ENCODE measurements at places on chromosomes 7 and 10.

- no peak for DNase-seq
Measured at GRCh38 chr7:155310425-155311114, 12.9 kb downstream of the INSIG1 start.

DNA sequence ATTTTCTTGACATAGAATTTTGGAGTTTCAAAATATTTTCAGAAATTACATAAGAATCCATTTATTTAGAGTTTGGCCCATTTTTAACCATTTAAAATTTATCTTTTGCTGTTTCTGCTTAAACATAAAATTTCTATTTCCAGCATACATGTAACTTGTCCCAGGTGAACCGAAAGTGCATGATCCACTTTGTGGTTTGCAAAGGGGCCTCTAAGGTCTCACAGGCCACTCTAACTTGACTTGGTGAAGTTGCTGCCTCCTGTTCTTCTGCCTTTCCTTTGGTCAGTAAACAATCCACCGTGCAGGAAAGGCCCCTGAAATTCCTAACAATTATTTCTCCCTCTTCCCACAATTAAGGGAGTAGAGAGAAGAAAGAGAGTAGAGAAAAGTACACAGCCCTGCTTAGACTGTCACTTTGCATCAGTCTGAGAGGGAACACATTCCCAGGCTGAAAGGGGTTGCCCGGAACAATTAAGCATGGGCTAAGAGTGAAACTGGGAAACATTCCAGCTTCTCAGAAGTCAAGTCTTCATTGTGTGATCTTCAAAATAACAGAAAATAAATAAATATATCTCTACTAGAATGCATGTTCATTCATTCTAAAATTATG, 79.5 kb upstream of the SEMA3A start:
- no peak for DNase-seq

GRCh38 chr10:69866688-69867461, 65.2 kb downstream of the COL13A1 start:
- no peak for DNase-seq

DNA sequence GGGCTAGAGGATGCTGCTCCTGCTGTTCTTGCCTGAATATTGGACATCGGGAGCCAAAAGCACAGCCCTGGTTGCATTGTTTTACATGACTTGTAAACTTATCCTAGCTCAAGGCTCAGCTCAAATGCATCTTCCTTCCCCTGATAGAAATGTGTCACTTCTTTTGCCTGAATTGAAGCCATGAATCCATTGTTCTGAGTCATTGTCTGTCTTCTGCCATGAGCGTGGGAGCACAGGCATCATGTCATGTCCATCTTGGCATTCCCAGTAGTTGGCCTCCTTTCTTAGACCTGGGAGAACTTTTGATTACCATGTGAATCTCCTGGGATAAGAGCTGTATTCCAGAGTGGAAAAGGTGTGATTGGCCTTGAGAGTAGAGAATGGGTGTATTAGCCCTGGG, 54.1 kb upstream of the OPN4 start:
- DNase-seq = no peak

DNA sequence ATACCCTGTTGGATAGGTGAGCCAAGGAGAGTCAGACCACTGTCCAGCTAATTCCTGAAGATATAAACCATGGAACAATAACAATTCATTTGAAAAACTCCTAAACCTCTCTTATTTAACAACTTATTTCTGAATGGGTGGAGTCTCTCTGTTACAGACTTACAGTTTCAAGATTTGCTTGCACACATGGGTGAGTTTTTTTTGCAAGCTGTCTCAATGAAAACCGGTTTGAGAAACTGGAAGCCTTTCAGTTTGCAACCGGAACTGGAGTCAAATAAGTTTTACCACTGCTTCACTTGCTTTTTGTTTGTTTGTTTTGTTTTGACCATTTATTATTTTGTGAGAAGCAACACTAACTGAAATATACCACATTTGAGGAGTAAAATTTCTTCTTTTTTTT, 243.8 kb downstream of the MTERF1 start:
- DNase-seq = no peak

DNA sequence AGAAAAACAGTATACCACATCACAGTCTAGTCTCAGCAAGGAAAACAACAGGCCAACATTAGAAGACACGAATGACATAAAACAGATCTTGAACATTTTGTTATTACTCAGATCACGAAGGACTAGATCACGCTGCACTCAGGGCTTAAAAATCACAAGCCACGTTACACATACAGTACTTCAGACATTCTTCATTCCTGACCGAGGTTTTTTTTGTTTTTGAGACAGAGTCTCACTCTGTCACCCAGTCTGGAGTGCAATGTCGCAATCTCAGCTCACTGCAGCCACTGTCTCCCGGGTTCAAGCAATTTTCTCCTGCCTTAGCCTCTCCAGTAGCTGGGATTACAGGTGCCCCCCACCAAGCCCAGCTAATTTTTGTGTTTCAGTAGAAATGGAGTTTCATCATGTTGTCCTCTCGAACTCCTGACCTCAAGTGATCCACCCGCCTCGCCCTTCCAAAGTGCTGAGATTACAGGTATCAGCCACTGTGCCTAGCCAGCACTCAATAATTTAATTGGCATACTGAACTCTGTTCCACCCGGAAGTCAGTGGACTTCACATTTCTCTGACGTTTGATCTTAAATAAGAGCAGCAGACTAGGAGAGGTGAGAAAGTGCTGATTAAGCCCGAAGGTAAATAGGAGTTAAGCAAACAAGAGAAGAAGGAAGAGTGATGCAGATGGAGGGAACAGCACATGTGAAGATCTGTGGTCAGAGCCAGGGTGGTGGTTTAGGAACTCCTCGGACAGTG, 3.5 kb downstream of the AIMP2 start:
- no peak for DNase-seq

DNA sequence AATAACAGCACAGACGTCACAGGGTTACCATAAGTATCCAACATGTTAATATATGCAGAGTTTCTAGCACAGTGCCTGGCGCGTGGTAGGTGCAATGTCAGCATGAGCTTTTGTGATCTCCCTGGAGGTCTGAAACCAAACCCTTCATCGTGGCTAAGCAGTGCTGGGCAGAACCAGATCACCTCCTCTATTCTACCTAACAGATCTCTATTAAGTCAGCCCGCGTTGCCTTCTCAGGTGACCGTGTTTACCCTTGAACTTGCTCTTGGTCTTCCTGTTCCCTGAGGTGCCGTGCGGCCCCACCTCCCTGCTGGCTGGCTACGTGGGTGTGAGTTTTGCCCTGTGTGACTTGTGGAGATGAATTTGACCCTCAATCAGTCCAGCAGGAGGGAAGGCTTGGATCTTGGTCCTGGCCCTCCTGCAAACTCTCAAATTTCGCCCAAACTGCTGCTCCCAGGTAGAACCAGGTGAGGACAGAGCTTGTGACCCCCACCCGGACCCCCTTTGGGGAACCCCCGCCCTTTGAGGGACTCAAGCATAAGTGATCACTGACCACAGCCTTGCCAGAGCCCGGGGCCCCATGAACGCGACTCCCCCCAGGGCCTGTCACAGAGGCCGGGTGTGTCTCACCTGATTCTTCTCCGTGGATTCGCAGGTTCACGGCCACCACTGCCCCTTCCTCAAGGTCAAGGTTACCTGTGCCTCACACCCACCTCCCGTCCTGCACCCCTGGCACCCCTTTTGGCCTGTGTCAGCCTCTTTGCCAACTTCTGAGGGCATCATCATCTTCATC, 54.2 kb downstream of the ELFN1 start:
- DNase-seq = no peak

DNA sequence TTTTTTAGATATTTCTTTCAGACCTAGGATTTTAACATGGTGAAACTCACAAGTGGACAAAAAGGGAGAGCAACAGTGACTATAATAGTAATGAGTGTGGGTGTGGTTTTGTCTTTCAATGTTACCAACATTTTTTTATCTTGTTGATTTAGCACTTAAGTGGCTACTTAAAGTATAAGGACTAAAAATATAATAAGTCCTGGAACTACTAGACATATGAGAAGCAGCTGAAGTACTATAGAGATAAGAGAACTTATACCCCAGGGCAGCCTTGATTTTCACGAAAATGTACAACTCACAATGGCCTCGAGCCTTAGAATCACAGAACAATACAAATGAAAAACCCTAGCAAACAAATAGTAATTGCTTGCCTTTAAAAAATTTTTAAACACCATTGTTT, 1151.8 kb downstream of the TYW1 start:
- DNase-seq = no peak

GRCh38 chr7:116670409-116671015, 1.5 kb upstream of the MET start:
- DNase-seq = no peak

- no peak for DNase-seq
Measured at GRCh38 chr7:69295977-69296376, 302.3 kb upstream of the AUTS2 start.

- no peak for DNase-seq
Measured at GRCh38 chr10:86446987-86447386, 74.6 kb downstream of the WAPL start.

- no peak for DNase-seq
Measured at GRCh38 chr10:75451831-75452230, 20.4 kb downstream of the LRMDA start.

- no peak for DNase-seq
Measured at GRCh38 chr7:119935418-119936025, 337.5 kb upstream of the KCND2 start.

- DNase-seq = peak; percentile 65
Measured at GRCh38 chr7:143416565-143417149, 8.0 kb upstream of the EPHA1 start.

DNA sequence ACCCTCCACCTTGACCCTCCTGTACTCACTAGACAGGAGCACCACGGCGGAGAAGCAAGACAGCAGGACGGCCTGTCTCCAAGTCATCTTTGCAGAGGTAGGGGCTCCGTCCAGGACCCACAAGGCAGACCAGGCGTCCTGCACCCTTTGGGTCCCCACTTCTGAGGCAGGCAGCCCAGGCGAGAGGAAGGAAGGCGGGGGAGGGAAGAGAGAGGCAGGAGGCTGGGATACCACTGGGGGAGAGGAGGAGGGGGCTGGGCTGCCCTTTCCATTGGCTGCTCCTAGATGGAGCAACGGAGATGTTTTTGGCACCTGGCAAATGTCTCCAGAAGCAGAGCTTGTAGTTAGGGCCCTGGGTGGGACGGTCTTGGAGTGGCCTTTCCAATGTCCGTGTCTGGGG, at the start of gene UCMA:
Gene UCMA (minus strand): TSS at position 203 of the 400 bp plus-strand sequence. CDS start 116 bp downstream, at position 87.
- no peak for DNase-seq

DNA sequence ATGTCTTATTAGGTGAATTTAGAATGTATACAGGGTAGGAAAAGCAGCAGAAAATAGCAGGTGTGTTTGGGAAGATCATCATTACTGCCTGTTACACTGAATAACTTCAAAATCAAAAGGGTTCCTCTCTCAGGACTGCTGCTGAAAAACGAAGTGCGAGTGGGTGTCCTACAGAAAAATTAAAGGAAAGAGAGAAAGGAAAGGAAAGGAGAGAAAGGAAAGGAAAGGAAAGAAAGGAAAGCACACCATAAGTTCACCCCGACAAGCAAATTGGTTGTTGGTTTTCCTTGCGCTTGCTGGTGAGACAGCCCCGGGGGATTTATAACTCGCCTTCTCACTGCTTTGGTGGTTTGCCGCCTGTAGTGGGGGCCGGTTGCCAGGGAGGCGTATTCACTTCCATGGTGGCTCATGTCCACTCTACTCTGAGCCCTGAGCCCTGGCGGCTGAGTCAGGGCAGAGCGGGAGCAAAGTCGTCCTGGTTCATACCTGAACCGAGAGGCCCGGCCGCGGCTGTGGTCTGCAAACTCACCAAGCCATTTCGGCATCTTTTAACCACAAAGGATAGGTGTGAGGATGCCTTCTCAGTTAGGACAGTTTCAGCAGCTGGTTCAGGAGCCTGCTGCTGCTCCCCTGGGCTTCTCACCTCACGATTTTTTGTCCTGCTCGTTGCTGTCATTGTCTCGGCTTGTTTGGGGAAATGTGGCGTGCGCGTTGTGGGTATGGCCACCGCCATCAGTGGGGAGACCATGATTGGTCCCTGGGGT, 26.1 kb downstream of the INPP5A start:
- no peak for DNase-seq

DNA sequence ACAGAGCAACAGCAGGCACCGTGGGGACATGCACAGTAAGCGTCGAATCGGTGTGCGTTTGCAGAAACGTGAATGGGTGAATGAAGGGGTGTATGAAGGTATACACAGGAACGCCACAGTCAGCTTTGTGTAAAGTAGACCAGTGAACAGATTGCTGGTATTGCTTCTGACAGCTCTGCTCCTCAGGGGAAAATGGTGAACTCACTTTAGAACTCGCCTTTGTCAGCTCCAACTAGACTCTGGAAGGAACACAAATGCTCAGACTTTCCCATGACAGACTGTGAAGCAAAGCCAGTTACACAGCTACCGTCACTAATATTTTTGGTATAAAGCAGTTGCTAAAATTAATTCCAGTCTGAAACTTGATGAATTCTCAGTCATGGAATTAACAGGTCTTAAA, 78.9 kb downstream of the CUX1 start:
- no peak for DNase-seq

GRCh38 chr10:11246752-11247467, 229.2 kb downstream of the CELF2 start:
- DNase-seq = no peak

GRCh38 chr10:78207776-78208175, 174.1 kb downstream of the RPS24 start:
- no peak for DNase-seq

DNA sequence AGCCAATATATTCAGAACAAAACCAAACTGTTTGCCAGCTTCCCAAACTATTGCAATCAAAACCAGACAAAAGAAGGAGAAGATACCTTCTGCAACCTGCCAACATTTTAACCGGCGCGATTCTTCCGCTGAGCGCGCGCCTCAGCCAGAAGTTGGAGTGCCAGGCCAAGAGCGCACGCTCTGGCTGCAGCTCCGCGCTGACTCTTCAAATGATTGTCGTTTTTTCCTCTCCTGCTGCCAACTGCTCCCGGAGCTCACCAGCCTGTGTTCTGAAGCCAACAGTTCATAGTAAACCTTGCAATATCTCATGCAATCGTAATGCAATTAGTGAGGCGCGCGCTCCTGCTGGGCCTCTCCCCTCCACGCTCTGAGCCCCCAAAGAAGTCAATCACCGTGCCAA, 259.7 kb upstream of the MGMT start:
- DNase-seq = no peak

GRCh38 chr7:56447864-56448693, 331.9 kb upstream of the NUPR2 start:
- DNase-seq = no peak

- DNase-seq = no peak
Measured at GRCh38 chr10:116836083-116836482, 13.2 kb upstream of the ENO4 start.

DNA sequence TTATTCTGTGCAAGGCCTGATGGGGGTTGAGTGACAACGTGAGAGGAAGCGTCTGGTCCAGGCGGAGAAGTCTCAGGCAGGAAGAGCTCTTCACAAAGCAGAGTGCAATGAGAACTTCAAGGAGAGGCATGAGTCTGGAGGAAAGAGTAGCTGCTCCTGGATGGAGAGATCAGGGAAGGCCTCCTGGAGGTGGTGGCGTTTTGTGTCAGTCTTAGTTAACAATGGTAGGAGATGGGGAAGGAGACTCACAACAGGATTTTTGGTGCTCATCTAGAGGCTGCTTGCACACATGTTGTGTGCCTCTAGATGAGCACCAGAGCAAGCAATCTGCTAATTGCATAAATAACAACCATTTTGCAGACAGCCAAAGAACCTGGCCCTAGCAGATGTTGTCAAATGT, 442.8 kb upstream of the PODXL start:
- no peak for DNase-seq

GRCh38 chr7:40418448-40418847, 283.6 kb downstream of the SUGCT start:
- DNase-seq = no peak
